SJSA1 (cell line): ENCODE measurements at places on chromosomes 5 and 9. TPM values are rescaled to one million over a fixed set of nuclear protein-coding genes. Genes with fewer than 3 reads are reported as not detected.

IFNK gene
- not detected in 2 replicates for total RNA-seq

PDE6A gene
- total RNA-seq, result 0.05 TPM in 1 of 2 replicates, not detected in the other

GFI1B gene
- 0.05 TPM in 1 of 2 replicates, not detected in the other for total RNA-seq

NOXA1 gene
- not detected in 2 replicates for total RNA-seq

KIAA0825 gene
- total RNA-seq, result 1.8 and 1.9 TPM in 2 replicates

FREM1 gene
- total RNA-seq, result 1.8 and 3.4 TPM in 2 replicates

DOCK8 gene
- total RNA-seq, result not detected in 2 replicates

PCDHB12 gene
- 1.8 and 6.2 TPM in 2 replicates for total RNA-seq

POU5F2 gene
- 0.26 and 0.34 TPM in 2 replicates for total RNA-seq

DNA sequence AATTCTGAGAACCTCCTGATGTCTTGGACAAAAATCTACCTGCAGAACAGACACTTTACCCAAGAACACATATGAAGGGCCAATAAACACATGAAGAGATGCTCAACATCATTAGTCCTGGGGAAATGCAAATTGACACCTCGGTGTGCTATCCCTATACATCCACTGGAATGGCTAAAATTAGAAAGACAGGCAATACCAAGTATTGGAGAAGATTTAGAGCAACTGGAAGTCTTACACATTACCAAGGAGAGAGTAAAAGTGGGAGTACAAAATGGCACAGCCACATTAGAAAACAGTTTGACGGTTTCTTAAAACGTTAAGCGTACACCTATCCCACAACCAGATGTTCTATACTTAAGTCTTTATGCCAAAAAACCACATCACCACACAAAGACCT lies 3.3 kb upstream of the TDRD7 start:
- no peak for DNase-seq

- DNase-seq, result no peak
Measured at GRCh38 chr5:168734620-168735300, 155.6 kb upstream of the PANK3 start.

- no peak for DNase-seq
Measured at GRCh38 chr5:77379558-77380061, 112.5 kb downstream of the WDR41 start.

DNA sequence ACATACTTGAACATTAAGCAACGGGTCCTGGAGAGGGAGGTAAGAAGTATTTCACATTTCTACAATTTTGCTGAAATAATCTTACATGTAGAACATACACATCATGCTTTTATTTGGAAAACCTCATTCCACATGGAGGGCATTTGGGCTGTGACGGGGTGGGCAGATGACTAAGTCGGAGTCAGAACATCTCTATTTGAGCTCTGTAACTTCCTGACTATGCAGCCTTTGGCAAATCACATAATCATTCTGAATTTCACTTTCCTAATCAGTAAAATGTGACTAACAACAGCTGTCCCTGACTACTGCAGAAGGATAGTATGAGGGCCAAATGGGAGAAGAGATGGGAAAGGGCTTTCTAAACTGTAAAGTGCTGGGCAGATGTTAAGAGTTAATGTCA lies 17.1 kb upstream of the IL6ST start:
- peak; percentile 49 for DNase-seq

DNA sequence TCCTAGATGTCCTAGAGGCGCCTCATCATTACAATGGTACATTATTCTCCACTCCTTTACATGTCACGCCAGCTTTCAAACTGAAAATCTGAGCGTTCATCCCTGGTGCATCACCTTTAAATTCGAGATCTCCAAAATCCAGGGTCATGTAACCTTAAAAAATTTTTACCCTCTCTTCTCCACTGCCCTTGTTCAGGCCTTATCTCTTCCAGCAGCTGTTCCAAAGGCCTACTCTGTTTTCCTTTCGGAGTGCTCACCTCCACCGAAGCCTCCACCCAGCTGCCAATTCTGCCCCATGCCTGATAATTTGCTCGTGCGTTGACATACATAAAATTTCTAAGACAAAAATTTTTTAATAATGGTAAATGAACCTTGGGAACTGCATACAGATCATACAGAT lies 950 bp upstream of the MSH3 start:
- DNase-seq, result no peak

DNA sequence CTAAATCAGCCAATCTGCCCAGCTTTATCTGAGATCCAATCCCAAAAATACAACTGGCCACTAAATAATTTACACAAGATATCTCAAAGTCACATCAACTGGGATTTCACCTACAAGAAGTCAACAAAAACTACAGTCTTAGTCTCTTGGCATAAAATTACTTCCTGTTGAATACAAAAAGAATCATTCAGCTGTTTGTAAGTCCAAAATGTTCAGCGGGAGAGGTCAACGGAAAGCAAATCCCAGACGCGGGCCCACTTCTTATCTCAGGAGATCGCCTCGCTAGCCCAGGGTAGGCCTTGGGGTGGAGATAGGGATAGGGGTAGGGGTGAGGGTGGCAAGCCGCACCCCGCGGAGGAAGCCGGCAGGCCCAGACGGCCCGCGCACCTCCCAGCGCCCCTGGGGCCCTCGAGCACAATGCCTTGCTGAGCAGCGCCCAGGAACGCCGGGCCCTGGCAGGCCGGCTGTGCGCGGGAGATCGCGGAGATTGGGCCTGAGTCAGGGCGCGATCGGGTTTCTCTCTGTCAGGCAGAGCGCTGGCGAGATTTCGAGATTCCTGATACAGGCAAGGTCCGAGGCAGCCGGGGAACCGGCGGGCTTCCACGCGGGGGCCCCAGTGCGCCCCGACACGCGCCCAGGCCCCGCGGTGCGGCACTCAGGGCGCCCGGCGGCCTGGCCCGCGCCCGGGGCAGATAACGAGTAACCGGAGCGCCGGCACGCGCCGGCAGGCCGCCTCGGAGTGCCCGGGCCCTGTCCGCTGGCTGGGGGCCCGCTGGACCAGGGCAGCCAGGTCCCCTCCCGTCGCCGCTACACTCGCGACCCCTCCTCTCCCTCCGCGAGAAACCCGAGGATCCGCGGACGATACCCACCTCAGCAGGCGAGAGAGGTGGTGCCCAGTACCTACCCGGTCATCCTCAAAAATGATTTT lies 601 bp downstream of the HINT1 start:
- DNase-seq, result peak; percentile 82

GRCh38 chr9:81543695-81544094 lies 145.7 kb downstream of the TLE1 start:
- DNase-seq, result no peak

GRCh38 chr9:126412905-126413304 lies 86.3 kb downstream of the MVB12B start:
- no peak for DNase-seq

DNA sequence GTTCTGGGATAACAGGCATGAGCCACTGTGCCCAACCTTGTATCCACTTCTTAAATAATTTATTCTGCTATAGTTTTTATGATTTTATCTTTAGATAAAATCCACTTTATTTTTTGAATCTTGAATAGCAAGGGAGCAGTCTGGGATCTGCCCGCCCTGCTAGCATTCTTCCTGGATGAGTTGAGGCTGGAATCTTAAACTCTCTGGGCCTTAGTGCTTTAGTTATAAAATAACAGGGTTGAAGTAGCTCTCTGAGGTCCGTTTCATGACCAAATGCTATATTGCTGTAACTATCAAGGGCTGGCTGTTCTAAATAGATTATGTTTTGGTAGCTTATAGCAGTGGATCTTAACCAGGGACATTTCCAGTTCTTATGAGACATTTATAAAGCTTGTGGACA lies 20.8 kb downstream of the ACER2 start:
- DNase-seq, result no peak

DNA sequence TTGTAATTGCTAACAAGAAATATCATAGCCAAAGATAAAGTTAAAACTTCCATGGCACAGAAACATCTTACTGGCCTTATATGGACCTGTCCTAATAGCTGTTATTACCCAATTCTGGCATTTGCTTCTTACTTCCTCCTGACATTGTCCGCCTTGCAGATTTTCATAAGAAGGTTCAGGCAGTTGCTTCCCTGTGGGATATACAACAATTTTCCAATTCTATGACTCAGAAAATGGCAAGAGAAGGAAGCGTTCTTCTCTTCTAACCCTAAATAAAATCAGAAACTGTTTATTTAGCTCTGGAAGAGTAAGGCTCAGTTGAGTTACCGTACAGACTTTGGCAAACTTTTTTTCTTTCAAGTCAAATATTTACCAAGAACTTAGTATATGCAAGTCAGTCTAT lies 1.7 kb downstream of the PRKAA1 start:
- no peak for DNase-seq

- no peak for DNase-seq
Measured at GRCh38 chr9:101727612-101728524, 10.6 kb downstream of the GRIN3A start.

DNA sequence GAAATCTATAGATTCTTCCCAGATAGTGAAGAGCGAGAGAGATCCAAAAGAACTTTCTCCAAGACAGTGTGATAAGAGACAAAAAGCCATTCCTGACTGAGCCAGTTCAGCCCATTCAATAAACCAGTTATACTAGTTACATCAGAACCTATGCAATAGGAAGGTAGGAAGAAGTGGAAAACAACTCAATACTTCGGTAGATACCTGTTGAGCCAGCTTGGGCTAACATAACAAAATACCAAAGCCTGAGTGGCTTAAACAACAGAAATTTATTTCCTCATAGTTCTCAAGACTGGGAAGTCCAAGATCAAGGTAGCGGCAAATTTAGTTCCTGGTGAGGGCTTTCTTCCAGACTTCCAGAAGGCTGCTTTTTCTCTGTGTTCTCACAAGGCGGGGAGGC lies 214.5 kb upstream of the GRAMD2B start:
- no peak for DNase-seq

- no peak for DNase-seq
Measured at GRCh38 chr9:27248702-27249101, 48.2 kb downstream of the EQTN start.

DNA sequence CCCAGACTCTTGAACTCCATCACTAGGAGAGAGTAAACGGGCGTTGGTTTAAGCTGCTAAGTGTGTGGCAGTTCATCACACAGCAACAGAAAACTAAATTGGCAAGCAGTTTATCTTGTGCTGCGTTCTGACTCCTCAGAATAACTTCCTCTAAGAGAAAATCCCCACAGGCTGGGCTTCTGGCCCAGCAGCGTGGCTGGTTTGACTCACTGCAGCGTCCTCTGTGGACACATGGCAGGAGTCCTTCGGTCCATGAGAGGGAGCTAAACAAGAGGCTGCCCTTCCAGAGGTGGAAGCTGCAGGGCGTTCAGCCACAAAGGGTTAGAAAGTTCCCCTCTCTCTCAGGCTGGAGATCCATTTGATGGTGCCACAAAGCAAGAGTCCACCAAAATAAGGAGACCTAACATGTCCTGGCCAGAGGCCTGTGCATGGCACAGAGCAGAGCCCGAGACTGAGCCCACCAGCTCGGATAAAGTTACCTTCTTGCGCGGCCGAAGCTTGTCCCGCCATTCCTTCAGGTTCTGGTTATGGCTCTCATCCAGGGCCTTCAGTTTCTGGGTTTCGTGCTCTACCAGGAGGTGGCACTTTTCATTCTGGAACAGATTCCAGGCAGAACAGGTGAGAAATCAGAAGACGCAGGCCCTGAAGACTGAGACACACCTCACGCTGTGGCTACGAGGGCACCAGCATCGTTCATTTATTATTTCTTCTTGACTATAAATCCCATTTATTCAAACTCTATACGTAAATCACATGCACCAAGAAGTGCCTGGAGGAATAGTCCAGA lies 46.2 kb upstream of the FBXW11 start:
- no peak for DNase-seq

GRCh38 chr5:169905017-169905416 lies 75.3 kb downstream of the INSYN2B start:
- no peak for DNase-seq

DNA sequence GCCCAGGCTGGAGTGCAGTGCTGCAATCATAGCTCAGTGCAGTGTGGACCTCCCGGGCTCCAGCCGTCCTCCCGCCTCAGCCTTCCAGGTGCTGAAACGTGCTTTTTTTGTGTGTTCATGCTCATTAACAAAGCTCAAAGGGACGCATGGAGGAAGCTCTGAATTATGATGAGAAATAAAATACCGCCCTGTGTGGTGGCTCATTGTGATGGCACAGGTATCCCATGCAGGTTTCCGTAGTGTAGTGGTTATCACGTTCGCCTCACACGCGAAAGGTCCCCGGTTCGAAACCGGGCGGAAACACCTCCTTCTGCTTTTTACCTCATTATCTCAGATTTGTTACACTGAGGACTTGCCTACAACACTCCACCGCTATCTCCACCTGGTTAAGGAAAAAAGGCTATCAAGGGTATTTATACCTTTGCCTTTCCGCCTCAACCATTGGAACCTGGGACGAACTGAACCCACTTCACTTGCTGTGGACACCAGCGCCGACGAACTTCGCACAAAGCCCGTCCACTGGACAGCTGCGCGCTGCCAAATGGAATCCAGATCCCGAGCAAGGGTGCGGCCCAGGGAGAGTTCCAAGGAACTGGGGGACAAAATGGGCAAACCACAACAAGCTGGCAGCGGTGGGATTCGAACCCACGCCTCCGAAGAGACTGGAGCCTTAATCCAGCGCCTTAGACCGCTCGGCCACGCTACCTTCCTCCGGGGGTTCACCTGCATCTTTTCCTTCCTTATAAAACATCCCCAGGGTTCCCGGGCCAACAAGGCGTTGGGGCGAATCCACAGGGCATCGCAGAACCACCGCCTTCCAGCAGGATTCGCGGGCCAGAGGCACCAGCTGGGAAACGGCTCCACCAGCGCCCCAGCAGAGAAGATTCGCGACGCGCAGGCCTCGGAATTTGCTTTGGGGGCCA lies 26.3 kb downstream of the OR2V2 start:
- DNase-seq, result peak; percentile 74

- no peak for DNase-seq
Measured at GRCh38 chr9:122239722-122240121, 11.0 kb upstream of the LHX6 start.

DNA sequence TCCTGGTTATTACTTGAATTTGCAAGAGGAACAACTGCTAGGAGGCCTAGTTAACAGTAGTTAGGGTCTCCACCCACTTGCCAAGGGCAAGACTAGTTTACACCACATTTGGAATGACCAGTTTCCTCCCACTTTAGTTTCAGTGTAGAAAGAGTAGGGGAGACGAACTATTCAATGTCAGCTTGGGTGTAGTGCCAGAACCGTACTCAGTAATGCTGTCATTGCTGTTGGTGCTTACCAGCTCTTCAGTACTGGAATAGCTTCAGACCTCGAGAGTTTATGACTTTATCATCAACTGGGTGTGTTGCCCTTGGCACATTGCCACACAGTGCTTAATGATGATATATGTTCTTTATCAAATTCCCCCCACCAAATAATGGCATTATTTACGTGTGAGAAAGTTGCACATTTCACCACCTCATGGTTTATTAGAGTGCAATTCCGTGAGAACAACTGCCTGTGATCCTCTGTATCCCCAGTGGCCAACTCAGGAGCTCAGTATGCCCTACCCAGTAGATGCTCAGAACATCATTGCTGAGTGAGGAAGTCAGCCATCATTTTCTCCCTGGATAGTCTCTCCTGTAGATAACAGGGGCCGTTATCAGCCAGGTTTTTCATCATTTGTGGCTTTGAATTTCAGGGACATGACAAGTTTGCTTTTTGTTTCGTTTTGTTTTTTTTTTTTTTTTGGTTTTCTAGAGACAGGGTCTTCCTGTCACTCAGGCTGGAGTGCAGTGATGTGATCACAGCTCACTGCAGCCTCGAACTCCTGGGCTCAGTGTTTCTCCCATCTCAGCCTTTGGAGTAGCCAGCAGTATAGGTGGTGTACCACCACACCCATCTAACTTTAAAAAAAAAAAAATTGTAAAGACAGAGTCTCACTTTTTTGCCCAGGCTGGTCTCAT lies 67.3 kb downstream of the DOCK8 start:
- DNase-seq, result no peak

GRCh38 chr9:119003882-119004617 lies 365.2 kb downstream of the BRINP1 start:
- no peak for DNase-seq
